Activated CD4-positive, alpha-beta T cell treated with anti-CD3 and anti-CD28 coated beads, Interleukin-2, amount 50 U/mL, for 1 hour (primary cell): ENCODE measurements at places on chromosomes 12 and 14.

GRCh38 chr12:38269897-38270296 is 46.7 kb upstream of the ALG10B start:
- DNase-seq, result no peak

GRCh38 chr12:45591635-45592034 is 137.9 kb upstream of the ARID2 start:
- no peak for DNase-seq

GRCh38 chr14:69617796-69618195 is 6.4 kb downstream of the SUSD6 start:
- no peak for DNase-seq

DNA sequence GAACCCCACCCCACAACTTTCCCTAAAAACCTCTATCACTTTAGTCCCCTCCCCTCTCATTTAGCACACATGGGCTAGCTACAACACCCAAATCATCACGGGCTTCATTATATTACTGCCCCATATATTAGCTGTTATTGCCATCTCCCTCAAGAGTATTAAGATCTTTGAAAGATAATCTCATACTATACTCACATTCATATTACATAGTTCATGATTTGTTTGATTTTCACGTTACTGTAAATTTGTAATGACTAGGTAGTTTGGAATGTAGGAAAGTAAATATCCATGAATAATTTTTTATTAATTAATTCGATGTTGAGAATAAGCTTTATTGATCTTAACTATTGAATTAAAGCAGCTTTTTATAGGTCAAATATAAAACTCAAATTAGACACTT is 7.9 kb downstream of the DICER1 start:
- no peak for DNase-seq

- no peak for DNase-seq
These were observed 63.4 kb upstream of the DICER1 start for GRCh38 chr14:95220663-95221231.

DNA sequence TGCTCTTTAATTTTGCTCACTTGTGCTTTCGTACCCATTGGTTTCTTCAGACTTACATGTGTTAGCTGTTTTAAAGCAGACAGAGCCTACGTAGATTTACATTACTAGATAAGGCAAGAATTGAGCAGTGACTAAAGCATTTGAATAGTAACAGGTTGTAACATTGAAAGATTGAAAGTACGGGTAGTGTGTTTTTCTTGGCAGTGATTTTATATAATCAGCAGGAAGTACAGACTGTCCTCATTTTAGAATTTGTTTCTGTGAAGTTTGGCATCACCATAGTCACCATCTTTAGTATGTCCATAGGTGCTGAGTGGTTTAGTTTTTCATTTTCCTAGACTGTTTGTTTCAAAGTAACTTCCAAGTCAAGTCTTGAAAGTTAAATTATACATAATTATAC is 14.0 kb downstream of the RTRAF start:
- DNase-seq, result no peak

- DNase-seq, result no peak
These were observed 700.9 kb downstream of the AACS start for GRCh38 chr12:125766091-125766490.
